ENCODE measurements at places on chromosomes 16 and 17.

DNA sequence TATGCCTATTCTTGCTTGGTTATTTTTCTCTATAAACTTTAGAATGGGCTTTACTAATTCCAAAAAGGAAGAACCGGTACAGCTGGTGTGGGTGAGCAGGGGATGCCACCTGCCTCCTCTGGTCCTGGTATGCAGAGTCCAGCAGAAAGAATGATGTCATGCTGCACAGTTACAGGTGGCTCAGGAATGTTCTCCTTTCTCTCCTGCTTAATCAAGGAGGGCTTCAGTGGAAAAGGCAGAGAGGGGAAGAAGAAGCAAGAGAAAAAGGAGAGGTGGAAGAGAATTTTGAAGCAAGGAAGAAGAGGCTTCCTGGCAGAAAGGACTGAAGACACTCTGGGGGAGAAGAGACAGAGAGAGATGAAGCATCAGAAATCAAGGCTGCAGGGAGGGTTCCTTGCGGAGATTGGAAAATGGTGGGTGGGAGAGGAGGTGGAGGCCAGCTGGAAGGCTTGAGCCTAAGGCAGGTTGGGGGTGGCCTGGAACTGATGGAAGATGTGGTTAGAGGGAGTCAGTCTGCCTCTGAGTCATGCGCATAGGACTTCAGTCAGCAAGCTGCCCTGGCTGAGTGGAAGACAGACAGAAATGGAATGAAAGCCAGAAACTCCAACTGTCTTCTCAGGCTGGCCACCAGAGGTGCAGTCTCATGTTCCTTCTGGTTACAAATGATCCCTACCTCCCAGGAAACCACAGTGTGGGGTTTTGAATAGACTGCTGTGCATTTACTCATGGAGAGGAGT is 64.6 kb upstream of the CRHR1 start:
- DNase-seq: no peak

- DNase-seq: peak; percentile 30
Measured at GRCh38 chr16:53502331-53503269, at the start of gene AKTIP. Gene AKTIP, minus strand, starts transcription at chr16:53503209. Its CDS starts 2,950 bp downstream, at chr16:53500259.

DNA sequence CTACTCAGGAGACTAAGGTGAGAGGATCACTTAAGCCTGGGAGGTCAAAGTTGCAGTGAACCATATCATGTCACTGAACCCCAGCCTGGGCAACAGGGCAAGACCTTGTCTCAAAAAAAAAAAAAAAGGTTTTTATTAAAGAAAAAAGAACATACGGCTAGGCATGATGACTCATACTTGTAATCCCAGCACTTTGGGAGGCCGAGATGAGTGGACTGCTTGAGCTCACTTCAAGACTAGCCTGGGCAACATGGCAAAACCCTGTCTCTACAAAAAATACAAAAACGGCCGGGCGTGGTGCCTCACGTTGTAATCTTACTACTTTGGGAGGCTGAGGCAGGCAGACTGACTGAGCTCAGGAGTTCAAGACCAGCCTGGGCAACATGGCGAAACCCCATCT is 38.4 kb downstream of the RANBP10 start:
- no peak for DNase-seq

- DNase-seq: no peak
Measured at GRCh38 chr17:14840616-14841231, 424.4 kb downstream of the PMP22 start.

- DNase-seq: no peak
Measured at GRCh38 chr17:66540131-66540781, 237.8 kb downstream of the PRKCA start.

GRCh38 chr16:22423716-22424115 is 49.3 kb upstream of the CDR2 start:
- DNase-seq: no peak

DNA sequence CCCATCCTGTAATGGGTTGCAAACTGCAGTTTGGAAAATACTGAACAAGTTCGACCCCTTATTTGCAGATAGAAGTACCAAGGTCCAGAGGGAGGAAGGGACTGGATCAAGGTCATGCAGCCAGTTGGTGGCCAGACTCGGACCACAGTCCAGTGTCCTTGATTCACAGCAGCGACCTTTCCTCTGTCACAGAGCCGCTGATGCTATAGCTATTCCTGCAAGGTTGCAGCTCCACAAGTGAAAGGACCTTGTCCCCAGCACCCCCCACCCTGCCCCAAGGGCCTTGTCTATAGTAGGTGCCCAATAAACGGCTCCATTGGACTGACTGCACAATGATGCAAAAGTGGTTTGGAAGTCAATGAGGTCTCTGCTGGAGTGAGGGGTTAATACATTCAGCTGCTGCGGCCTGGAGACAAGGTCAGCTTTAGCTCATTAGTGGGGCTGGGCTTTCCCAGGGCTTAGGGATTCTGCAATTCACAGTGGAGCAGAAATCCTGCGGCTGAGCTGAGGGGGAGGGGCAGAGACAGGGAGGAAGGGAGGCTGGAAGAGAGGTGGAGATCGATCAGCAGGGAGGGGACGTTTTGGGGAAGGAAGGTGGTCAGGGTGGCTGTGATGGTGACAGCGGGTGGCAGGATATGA is 13.4 kb upstream of the CRHR1 start:
- DNase-seq: no peak

- DNase-seq: no peak
Measured at GRCh38 chr16:86827521-86827920, 249.2 kb downstream of the FOXL1 start.

DNA sequence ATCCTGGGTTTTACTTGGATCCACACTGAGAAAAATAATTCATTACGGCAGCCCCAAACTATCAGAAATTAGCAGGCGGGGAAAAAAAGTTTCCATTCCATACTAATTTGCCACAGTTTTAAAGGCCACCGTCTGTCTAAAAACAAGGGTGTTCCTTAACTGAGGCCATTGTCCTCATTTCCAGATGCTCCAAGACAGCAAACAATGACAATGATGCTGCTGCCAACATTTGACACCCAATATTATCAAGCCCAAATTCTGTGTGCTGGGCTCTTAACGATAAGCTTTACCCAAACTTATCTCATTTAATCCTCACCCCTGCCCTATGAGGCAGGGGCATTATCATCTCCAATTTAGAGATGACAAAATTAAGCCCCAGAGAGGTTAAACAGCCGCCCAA is 26.3 kb downstream of the CUEDC1 start:
- DNase-seq: no peak

- DNase-seq: no peak
Measured at GRCh38 chr16:66088681-66089080, 277.8 kb upstream of the CDH5 start.

DNA sequence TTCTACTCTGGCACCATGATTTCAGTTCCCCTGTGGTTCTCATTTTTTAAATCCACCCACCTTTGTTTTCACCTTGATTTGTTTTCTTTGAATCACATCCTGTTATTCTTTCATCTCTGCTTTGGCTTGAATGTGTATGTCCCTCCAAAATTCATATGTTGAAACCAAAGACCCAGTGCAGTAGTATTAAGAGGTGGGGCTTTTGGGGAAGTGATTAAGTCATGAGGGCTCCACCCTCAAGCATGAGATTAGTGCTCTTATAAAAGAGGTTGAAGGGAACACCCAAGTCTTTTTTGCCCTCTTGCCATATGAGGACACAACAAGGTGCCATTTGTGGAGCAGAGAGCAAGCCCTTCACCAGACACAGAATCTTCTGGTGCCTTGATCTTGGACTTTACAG is 382.3 kb downstream of the SLC39A11 start:
- DNase-seq: no peak

- DNase-seq: no peak
Measured at GRCh38 chr16:23501291-23501690, 9.0 kb downstream of the GGA2 start.

- DNase-seq: no peak
Measured at GRCh38 chr16:59210955-59211541, 476.9 kb upstream of the GOT2 start.

DNA sequence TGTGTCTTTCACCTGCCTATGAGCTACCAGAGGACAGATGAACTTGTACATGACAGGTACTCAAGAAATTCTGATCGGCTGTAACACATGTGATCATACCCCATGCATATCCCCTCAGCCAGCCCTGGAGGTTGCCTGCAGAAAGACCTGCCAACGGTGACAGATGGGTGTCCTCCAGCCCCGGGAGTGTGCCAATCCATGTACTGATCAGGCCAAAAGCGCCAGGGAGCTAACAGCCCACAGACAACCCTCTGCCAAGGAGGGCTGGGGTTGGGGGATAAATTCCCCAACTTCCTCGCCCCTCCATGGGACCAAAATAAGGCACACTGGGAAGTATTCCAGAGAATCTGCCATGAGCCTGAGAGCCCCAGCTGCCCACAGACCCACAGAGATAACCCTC is 189.4 kb downstream of the CCT6B start:
- DNase-seq: no peak

GRCh38 chr16:50925758-50926357 is 184.0 kb downstream of the CYLD start:
- no peak for DNase-seq

DNA sequence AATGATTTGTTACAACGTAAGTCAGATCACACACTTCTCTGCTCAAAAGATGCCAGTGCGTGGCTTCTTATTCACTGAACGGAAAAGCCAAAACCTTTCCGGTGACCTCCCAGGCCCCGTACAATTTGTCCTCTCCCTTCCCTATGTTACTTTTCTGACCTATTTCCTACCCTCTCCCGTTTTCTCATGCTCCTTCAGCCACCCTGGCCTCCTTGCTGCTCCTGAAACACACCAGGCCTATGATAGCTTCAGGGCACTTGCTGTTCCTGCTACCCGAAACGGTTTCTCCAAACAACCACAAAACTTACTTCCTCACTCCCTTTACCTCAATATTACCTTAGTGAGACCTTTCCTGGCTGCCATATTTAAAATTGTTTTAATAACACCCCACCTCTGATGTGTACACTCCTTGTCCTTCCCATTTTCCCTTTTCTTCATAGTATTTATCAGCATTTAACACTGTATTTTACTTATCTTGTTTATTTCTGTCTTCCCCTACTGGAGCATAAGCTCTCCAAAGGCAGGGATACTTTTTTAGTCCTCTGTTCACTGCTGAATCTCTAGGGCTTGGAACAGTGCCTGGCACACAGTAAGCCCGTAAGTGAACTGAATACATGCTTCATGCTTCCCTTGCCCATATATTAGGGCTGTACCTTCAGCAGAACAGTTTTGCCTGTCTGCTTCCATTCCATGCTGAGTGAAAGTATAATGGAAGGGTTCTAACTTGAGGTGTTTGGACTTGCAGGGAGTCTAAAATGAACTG is 10.9 kb upstream of the ARL2BP start:
- DNase-seq: no peak

DNA sequence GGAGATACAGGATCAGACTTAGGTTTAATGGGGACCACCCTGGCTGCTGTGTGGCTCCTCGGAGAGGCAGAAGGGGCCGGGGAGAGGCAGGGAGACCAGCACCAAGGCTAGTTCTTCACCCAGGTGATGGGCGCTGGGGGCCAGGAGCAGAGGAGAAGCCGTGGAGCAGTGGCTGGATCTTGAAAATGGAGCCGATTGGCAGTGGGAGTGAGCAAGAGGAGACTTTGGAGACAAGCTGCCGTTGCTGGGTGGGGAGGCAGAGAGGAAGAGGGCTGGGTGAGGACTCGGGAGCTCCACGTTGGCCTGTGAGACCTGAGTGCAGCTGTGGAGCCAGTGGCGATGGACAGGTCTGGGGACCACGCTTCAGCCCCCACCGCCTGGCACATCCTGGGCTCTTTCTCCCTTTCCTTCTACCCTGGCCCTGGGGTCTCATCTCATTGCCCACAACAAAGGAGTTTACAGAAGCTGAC is 9.0 kb downstream of the RAB11FIP4 start:
- no peak for DNase-seq

DNA sequence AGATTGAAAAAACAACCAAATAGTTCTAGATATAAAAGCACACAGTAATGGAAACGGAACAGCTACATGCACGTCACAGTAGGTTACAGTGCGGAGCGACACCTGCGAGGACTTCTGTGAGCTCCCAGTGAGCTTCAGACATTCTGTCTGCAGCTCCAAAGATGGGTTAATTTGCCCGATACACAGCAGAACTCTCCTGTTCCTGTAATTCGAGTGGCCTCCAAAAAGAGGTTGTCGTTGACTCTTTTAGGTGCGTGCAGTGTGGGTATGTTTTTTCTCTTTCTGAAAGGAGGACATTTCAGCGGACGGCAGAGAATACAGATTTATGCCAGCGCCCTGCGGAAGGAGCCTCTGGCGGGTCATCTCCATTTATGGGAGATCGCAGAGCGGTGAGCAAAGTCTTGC is 2.9 kb downstream of the OR1F1 start:
- no peak for DNase-seq

DNA sequence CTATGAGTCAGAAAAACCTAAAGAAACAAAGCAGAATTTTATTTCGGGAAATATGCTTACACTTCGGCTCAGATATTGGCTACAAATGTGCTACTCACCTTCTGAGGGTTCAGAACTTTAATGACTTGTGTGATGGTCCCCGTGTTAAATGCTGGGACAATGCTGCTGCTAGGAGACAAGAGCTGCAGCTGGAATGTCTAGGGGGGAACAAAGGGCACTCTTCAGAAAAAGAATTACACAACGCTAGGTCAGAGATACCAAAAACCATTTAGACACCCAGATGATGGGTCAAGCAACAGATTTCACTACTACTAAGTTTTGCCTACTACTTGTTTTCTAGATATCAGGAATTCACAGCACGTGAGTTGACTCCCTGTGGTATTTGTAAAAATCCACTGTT is 10.0 kb upstream of the PHLPP2 start:
- no peak for DNase-seq

- no peak for DNase-seq
Measured at GRCh38 chr16:27220527-27220926, 17.2 kb downstream of the KDM8 start.

- no peak for DNase-seq
Measured at GRCh38 chr16:17395849-17396480, 74.8 kb downstream of the XYLT1 start.

DNA sequence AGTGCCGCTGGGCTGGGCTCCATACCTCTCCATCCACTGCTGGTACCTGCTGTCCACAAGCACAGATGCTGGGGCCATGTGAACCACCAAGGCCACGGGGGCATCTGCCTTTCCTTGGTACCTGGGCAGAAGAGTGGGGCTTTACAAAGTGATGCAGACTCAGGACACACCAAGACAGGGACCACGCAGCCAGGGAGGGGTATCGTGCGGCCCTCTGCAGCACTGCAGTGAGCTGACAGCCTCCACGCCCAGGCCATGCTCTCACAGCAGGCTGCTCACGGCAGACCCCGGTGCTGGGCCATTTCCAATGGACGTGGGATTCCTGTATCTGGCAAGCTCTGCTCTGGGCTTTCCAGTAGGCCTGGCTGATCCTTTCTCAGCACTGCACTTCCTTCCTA is 14.4 kb downstream of the ELAC2 start:
- DNase-seq: no peak

GRCh38 chr17:34252444-34253138 is 2.5 kb upstream of the CCL2 start:
- no peak for DNase-seq

GRCh38 chr17:82536512-82537201 is 17.1 kb downstream of the FOXK2 start:
- DNase-seq: no peak

- DNase-seq: no peak
Measured at GRCh38 chr16:50833929-50834328, 92.0 kb downstream of the CYLD start.

- no peak for DNase-seq
Measured at GRCh38 chr17:81841866-81842265, 7.0 kb upstream of the PPP1R27 start.
